ENCODE measurements at places on chromosomes 12 and 14.

DNA sequence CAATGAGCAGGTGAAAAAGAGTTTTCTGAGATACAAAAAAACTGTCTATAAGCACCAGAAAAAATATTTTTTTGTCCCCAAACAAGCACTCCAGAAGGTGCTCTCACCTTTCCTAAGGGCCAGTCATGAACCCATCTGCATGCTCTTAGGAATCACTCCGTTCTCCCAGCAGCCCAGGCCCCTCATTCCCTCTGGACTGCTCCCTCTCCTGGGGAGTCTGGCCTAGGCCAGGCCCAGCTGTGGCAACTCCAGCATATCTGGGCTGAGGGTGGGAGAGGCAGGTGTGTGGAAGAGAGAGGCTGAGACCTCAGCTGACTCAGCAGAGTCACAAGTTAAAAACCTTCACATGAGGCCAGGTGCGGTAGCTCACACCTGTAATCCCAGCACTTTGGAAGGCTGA lies 54.6 kb downstream of the TRAFD1 start:
- DNase-seq, result no peak

GRCh38 chr12:130971925-130972585 lies 18.3 kb downstream of the ADGRD1 start:
- DNase-seq, result no peak

- no peak for DNase-seq
These were observed 43.9 kb downstream of the FRS2 start for GRCh38 chr12:69514111-69514510.

GRCh38 chr14:58907803-58908202 lies 270.0 kb downstream of the DACT1 start:
- DNase-seq, result no peak

- DNase-seq, result no peak
These were observed 221.6 kb downstream of the C12orf75 start for GRCh38 chr12:105552056-105552455.
